SK-N-MC (cell line): ENCODE measurements at places on chromosomes 3 and 15.

DNA sequence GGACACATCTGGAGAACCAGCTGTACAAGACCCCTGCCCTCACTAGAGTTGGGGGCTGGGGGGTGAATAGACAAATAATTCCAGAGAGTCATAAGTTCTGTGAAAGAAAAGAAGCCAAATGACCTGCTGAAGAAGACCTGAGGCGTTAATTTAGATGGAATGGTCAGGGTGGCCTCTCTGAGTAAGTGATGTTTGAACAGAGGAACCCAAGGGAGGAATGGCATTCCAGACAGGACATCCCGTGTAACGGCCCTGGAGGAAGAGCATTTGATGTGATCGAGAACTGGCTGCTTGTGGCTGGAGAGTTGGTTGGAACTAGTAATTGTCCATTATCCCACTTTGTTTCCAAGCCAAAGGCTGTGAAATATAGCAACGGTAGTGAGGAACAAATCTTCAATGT is 1.7 kb downstream of the NR2C2 start:
- DNase-seq: no peak

DNA sequence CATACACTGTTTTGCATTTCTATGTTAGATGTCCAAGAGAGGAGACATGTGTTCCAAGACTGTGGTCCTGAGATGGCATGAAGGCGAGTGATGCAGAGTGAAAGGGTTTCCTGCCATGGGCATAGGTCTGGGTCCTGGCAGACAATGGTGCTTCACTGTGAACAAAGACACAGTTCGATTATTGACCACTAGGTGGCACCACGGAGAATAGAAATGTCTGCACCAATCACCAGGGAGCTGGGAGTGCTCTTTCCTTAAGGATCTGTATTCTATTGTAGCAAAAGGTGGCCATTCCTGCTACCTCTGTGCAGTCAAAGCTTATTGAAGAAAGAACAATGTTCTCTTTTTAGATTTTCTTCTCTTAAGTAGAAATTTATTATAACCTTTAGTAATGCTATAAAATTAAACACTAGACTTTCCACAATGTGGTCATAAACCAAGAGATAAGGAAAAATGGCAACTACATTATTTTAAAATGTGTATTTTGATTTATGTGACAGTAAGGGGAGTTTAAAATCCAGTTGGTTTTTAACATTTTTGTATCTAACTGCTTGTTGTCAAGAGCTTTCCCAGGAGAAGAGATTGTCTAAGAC is 88.7 kb downstream of the GABRG3 start:
- peak; percentile 12 for DNase-seq

- no peak for DNase-seq
Observed at GRCh38 chr15:62958528-62959363, 83.8 kb upstream of the TPM1 start.

GRCh38 chr3:134459562-134459961 is 26.2 kb downstream of the ANAPC13 start:
- no peak for DNase-seq

- no peak for DNase-seq
Observed at GRCh38 chr15:60389261-60390077, 8.3 kb downstream of the ANXA2 start.

DNA sequence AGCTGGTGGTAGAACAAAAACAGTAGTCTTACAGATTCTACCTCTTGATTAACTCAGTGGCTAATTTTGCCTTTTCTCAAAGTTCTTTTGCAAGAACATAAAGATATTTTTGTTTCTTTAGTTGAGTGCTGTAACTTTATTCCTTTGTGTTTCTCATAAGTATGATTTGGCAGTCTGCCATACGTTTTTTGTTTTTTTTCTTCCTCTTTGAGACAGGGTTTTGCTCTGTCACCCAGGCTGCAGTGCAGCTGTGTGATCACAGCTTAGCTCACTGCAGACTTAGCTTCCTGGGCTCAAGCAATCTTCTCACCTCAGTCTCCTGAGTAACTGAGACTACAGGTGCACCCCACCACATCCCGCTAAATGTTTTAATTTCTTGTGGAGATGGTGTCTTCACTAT is 22.4 kb downstream of the B3GNT5 start:
- DNase-seq: no peak

- no peak for DNase-seq
Observed at GRCh38 chr3:23068016-23068728, 135.0 kb upstream of the UBE2E2 start.

- DNase-seq: no peak
Observed at GRCh38 chr15:66760968-66761725, 59.1 kb downstream of the SMAD6 start.

DNA sequence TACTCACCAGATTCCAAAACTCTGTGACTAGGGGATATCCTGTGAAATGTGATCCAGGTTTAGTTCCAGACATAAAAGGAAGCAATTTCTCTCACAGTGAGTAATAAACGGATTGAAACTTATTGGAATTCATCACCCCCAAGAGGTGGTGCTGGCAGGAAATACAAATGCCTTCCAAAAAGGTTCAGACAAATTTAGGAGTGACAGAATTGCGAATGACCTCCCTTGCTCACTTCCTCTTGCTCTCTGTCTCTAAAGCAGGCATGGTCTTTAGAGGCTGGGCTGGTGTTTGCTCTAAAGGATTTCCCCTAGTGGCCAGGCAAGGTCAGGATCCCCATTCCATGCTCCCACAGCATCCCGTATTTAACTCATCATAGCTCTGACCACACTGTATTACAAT is 449.4 kb upstream of the PPP2R3A start:
- DNase-seq: no peak

- no peak for DNase-seq
Observed at GRCh38 chr3:133007601-133008000, 30.6 kb upstream of the TMEM108 start.

DNA sequence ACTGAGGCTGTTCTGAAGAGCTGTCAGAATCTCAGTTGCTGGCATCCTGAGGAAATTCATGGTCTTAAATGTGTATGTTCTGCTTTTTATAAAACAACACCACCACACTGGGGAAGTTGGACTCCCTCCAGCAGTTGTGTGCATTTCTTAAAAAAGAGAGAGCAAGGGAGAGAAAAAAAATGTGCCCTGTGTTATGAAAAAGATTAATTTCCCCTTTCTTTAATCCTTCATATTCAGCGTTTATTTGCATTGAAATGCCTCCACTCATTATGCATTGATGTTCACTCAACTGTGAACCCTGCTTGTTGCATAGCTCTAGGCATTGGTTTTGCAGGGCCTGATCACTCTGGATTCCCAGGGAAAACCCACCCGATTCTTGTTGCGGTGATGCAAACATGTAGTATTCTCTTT is 4.4 kb upstream of the ZNF609 start:
- peak; percentile 97 for DNase-seq

DNA sequence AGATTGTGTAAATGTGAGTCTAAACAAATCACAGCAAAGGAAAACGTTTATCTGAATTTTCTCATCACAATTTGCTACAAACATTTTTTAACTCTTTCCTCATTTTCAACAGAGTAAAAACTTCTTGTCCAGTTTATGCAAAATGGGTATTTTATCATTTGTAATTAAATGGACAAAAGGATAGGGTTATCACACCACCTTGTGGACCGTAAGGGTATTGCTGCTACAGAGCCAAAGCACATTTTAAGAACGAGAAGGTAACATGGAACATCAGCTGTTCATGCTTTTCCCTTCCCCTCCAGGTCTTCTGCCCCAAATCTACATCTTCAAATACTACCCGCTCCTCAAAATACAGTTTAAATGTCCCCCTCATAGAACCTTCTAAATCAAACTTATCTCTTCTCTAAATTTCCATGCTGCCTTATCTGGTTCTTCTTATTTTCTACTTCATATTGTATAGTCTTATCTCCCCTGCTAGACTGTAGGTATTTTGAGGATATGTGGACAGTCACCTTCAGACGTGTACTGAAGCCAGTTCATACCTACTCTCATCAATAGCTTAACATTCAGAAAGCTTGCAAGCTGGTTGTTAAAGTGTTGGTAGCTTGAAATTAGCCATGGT is 12.8 kb upstream of the SETMAR start:
- no peak for DNase-seq

- no peak for DNase-seq
Observed at GRCh38 chr15:95739131-95739530, 591.4 kb upstream of the NR2F2 start.

- DNase-seq: no peak
Observed at GRCh38 chr3:184738982-184739381, 27.1 kb upstream of the MAGEF1 start.

- DNase-seq: no peak
Observed at GRCh38 chr3:12192173-12192572, 33.5 kb upstream of the TIMP4 start.

DNA sequence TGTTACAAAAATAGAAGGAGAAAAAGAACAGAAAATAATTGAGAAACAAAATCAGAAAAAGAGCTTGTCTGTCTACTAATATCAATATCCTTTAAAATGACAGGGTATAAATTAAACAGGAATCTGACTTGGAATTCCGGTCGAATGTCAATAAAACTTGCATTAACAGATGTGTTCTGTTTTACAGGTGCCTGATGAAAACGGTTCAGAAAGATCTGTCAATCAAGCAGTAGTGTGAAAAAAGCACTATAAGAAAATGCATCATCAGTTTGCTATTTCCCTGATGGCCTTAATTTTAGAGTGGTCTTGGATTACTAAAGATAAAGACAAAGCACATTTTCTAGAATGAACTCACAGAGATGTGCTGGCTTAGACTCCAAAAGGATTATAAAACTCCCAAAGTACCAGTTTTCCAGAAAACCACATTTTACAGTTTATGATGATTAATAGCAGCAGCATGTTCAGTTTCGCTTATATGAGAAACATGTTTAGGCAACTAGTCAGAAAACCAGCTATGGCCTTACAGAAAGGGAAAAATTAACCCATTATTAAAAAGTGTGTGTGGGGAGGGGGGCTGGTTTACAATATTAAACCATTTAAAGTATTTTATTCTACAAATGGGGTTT is 8.2 kb upstream of the C3orf38 start:
- no peak for DNase-seq

- DNase-seq: no peak
Observed at GRCh38 chr15:57253500-57253899, 122.8 kb upstream of the CGNL1 start.

- no peak for DNase-seq
Observed at GRCh38 chr15:87047203-87047965, 967.7 kb downstream of the AGBL1 start.

DNA sequence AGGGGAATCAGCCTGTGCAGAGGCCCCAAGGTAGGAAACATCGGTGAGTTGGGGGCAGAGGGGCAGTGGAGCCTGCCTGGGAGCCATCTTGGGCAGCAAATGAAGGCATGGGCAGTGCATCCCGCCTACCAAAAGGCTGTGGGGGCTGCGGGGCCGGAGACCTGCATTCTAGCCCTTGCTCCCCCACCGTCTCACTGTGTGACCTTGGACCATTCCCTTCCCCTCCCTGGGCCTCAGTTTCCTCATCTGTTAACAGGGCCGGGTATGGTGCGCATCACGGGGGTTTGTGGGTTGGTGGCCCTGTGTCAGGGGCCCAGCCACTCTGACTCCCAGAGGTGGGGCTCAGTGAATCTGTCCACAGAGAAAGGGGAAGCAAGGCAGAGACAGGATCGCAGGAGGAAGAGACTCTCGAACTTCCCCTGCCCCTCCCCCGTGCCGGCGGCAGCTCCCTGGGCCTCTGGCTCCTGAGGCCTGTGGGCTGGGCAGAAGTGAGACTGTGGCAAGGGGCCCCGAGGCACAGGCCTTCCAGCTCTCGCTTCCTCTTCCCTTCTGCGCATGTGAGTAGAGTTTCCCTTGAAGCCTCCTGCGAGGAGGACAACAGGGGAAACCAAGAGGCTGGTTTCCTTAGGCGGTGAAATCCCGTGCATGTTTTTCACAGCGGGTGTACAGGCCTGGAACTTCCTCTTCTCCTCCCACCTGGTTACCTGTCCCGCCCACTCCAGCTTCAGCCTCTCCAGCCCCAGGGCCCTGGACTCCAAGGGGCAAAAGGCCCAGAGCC is 42.9 kb downstream of the IDH2 start:
- no peak for DNase-seq

GRCh38 chr3:52185837-52186236 is 12.1 kb upstream of the ALAS1 start:
- DNase-seq: no peak
